ENCODE measurements at places on chromosomes 6 and 20.
A peak's percentile ranks its signal among the peaks of the same experiment; 100 is the strongest.

GRCh38 chr6:105474234-105474633 lies 71.4 kb upstream of the PREP start:
- no peak for DNase-seq

- DNase-seq, result no peak
Measured at GRCh38 chr6:169638915-169639314, 62.9 kb downstream of the WDR27 start.

- no peak for DNase-seq
Measured at GRCh38 chr20:37442986-37443385, 78.1 kb upstream of the NNAT start.

GRCh38 chr6:104795363-104795762 lies 64.4 kb downstream of the HACE1 start:
- DNase-seq, result no peak

DNA sequence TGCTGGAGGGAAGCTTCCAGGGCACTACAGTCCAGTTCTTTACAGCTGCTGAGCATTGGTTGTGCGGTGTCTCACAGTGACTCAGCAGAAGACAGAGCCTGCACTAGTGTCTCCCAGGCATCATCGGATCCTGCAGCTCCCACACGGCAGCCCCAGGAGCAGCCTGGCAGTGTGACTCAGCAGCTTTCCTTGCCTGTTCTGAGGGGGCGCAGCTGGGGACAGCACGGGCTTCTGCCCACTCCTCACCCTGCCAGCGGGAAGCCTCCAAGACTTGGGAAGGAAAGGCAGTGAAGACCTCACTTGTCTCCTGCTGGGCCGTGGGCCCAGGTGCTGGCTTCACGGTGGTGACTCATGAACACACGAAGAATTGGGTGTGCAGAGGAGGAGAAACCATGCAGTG lies 165.4 kb downstream of the SYNDIG1 start:
- peak; percentile 72 for DNase-seq

DNA sequence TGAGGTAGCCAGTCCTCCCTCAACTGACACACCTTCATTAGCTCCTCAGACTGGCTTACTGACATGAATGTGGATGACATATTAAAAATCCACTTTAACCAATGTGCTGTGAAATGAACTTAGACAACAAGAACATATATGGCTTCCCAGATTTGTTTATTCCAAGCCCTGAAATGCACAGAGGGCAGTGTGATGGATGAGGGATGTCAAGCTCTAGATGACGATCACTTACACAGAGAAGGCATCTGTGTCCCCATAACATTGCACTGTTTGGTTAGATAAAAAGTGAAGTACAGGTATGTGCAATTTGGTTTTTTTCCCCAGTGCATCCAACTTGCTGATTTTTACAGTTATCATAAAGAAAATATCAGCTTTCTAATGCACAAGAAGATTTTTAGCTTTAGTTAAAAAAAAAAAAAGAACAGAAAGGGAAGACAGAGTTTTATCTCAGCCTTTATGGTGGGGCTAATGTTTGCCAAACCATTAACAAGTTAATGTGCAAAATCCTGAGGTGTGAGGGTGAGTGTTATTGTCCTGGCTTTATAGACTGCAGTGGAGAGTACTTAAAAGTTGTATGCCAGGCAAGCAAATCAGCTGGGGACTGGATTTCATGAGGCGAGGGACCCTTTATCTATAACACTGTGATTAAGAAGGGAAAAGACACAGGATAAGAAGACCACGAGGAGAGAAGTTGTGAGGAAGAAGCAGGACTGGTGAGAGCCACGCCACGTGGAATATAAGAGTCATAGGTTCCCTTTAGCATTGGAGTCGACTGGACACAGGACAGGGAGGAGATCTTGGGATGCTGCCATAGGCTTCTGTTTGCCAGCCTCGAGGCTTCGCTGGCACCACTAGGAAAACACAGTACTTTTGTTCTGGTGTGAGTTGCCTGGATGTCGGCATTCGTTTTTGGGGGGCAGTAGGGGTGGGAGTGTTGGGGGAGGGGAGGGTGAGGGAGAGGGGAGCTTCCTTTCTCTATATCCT lies 90.0 kb upstream of the BACH2 start:
- no peak for DNase-seq

DNA sequence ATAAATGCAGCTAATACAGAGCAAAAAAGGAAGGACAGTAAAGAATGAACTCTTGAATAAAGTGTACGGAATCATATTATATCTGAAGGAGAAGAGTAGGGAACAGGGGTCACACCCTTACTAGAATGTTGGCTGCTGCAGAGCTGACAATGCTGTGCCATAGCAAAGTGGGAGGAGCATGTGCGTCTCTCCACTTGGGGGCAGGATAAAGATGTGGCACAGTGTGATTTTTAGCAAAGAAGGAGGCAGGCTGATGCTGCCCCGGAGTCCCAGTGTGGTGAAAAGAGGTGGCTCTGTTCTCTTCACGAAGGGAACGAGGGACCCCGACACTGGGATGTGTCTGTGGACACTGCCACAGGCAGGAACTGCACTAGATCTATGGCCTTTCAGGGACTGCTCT lies 67.5 kb downstream of the INSM1 start:
- DNase-seq, result no peak

GRCh38 chr6:82035526-82035925 lies 212.0 kb downstream of the IBTK start:
- DNase-seq, result no peak

DNA sequence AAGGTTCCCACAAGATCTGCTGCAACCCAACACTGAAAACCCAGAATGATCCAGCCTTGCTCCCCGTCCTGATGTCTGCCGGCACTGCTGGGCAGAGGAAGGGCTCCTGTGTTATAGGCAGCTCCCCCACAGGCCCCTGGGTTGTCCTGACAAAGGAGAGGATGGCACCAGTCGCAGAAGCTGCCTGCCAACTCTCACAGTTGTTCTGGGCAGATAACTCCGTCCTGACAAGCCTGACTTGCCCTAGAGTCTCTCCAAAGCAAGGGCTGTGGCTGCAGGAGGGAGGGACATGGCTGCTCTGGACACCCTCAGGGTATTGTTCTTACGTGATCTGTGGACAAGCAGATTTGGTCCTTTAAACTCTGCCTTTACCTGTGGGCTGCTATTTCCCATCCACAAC lies 243.8 kb downstream of the CDH26 start:
- DNase-seq, result no peak

DNA sequence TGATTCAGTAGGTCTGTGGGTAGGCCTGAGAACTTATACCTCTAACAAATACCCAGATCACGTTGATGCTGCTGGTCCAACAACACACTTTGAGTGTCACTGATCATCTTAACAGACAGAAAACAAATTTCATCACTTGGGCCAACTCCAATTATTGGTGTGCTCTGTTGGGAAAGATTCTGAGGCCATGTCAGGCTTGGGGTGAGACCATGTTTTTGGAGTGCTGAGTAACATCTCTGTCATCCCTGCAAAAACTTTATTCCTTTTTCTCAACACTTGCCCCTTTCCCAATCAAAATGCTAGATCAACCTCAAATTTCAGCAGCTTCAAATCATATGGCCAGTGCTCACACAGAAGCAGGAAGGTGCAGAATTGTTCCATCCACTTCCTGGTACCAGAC lies 108.8 kb upstream of the TENT5A start:
- no peak for DNase-seq

DNA sequence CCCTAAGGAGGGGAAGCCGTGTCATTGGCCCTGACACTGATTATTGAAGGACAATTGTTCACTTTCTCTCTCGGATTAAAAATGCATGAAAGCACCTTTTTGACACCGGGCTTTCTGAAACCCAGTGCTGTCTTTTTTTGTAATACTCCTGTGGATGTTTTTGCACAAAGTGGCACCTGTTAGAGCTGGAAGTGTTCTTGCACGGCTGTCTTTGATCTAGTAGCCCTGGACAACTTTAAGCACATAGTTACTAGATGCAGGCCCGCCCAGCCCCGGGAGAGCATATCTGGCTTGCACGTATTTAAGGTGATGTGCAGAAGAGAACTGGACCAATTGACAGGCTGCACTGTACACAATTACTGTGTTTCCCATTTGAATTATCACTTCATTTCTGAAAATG lies 72.6 kb downstream of the ARID1B start:
- no peak for DNase-seq

GRCh38 chr6:108114841-108115597 lies 40.5 kb upstream of the OSTM1 start:
- no peak for DNase-seq

- DNase-seq, result peak; percentile 11
Measured at GRCh38 chr6:91464201-91464600, 877.3 kb upstream of the MAP3K7 start.

GRCh38 chr6:37965964-37966676 lies 146.6 kb downstream of the ZFAND3 start:
- peak; percentile 89 for DNase-seq

DNA sequence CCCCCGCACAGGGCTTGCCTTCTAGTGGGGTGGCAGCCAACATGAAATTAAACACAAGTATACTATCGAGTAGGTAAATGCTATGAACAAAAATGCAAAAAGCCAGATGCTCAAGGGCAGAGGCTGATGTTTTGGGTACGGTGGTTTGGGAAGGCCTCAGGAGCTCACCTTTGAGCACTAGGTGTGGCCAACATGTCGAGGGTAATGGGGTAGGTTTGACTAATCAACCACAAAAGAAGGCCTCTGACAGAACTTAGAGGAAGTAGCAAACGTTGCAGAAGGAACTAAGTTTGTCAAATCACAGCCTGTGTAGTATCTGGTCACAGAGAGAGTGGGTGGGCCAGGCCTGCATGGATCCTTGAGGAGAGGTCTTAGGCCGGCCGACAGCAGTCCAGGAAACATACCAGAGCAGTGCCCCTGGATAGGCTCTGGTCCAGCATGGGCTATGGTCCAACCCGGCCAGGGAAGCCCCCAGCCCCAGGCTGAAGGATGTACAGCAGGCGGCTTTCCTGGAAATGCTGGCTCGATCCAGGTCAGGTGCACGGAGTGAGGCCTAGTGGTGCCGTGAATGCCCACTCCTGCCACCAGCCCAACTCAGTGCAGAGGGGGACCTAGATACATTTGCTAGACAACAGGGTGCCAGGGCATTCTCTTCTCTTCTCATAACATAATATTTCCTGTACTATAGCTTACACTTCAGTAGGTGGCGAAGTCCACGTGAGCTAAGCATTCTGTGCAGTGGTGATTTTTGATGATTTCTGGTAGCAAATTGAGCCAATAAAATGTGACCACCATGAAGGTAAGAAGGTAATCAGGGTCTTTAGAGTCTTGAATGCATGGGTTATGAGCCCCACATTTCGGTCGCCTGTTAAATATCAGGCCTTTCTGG lies 56.3 kb upstream of the CD93 start:
- DNase-seq, result no peak

DNA sequence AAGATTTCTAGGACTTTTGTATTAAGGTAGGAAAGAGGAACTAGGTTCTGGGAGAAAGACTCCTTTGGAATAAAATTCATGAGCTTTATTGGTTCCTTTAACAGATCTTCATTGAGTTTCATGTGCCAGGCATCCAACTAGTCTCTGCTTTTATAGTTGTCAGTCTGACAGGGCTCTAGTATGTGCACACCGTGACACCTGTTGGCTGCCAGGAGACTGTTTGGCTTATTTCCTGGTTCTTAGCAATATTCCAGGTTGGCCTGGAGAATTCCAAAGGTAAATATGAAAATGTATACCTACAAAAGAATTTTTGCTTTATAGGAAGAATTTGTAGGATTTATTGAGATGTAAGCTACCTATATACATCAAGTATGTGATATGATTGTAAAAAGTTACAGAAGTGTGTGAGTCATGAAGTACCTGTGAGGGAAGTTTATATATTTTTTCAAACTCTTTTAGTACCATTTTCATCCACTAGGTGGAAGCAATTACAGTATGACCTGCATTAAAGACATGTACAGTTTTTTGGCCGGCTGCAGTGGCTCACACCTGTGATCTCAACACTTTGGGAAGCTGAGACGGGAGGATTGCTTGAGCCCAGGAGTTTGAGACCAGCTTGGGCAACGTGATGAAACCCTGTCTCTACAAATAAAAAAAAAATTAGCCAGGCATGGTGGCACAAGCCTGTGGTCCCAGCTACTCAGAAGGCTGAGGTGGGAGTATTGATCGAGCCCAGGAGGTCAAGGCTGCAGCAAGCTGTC lies 35.2 kb downstream of the NDUFAF5 start:
- DNase-seq, result peak; percentile 83

DNA sequence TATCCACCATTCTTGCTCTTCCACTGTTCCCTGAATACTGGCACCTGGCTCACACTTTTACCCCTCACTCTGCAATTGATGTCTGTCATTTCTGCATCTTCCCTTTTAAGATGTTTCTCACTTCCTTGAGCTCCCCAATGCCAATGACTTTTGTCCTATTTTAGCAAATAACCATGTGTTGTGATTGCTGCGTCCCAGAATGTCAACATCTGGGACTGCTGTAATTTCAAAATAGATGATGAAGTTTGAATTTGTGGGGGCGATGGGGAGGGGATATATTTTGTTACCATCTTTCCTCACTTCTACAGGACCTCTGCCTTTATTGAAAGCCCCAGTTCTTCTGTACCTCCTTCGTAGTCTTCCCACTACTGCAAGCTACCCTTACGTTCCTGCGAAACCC lies 40.0 kb upstream of the ADGRF5 start:
- DNase-seq, result no peak

DNA sequence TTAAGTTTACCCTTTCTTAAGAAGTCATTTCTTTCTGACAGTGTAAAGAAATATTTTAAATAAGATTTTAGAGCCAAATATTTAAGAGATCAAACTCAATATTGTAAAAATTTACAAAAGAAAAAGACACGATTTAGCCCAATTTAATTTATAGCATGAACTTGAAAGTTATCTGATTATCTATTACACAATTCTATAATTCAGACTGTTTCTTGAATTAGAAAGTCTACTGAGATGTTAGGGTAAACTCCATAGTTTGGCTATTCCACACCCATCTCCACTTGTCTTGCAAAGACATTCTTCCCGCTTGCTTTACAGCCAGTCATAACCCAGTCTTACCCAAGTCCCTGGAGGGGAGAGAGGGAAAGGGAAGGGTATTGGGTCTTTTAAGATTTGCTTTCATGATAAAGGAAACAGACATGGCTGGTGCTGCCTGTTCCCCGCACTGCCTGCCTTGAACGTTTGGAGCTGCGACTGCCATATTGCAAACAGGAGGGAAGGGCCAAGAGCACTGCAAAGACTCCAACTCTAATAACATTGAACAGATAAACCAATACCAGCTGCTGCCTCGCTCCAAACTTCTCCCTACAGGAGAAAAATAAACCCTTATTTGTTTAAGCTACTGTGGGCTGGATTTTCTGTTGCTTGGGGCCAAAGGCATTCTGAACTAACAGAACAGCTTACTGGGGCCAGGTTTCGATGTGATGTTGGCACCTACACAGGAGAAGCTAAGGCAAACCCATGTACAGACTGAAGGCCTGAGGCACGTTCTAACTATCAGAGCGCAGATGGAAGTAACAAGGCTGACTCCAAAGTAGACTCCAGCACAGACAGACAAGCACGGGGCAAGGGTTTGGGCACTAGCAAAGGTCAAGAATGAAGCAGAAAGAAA lies 552.3 kb upstream of the JARID2 start:
- DNase-seq, result no peak

DNA sequence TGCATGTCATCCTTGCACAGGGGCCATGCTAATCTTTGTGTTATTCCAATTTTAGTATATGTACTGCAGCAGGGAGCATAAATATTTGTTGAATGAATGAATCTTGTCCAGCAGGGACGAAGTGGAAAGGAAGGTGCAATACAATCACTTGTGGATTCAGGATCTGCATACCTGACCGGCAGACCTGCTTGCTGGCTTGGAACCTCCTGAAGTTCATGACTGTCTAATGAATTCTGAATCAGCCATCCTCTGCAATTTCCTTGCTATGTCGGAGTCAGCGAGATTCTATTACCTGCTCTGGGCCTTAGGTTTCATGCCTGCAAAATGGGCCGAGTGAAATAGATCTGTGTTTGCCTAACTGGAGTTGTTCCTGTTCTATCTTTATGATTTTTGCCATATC lies 17.4 kb upstream of the NCOA3 start:
- peak; percentile 74 for DNase-seq
